SW 1271 (cell line): ENCODE measurements at places on chromosomes 3 and 15.

DNA sequence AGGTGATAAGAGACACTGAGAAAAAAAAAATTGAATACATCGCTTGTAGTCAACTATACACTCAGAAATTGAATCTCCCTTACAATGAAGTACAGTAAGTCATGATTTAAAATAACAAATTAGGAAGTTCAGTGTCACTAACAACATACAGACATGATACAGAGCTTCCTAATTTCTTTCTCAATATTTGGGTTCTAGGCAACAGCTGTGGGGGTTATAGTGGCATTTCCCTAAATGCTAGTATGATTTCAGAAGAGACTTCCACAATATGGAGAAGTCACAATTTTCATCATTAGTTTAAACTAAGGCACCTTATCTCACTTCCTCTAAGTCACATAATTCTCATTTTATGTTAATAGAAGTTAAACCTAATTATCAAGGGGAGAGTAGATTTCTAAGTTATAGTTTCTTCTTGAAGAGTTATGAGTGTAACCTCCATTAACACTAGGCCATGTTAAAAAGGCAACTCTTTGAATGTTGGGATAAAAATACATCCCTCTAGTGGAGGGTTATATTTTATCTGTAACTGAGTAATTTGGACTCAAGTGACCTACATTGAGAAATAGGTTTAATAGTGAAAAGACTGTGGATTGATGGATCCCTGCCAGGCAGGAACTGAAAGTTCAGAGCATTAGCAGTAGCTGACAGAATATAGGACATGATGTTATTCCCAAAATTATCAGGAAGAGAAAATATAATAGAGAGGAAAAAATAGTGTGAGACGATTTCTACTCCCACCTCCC is 286.0 kb upstream of the SUCLG2 start:
- no peak for DNase-seq

DNA sequence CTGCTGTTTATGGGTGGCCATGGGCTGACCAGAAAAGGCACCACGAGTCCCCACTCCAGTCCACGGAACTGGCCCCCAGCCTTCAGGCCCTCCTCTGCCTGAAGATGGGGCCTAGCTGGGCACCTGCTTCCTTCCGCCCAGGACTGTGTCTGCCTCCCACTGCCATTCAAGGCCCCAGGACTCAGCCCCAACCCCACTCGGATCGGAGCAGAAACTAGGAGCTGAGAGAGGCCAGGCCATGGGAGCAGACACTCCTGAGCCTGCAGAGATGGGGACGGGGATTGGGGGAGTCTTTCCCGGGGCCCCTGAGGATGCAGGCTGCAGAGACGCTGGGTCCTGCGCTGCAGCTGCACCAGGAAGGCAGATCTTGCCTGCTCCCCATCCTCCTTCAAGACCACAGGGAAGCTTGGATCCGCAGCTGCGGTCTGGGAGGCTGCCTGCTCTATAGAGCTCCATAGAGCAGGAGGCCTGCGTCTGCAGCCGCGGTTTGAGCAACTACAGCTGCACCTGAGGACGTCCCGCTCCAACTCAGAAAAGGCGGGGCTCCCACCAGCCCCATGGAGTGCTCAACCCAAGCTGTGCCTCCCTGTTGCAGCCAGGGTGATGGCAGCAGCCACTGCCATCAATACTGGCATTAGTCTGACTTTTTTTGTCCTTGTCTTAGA is 383.9 kb upstream of the TMCO5A start:
- no peak for DNase-seq

DNA sequence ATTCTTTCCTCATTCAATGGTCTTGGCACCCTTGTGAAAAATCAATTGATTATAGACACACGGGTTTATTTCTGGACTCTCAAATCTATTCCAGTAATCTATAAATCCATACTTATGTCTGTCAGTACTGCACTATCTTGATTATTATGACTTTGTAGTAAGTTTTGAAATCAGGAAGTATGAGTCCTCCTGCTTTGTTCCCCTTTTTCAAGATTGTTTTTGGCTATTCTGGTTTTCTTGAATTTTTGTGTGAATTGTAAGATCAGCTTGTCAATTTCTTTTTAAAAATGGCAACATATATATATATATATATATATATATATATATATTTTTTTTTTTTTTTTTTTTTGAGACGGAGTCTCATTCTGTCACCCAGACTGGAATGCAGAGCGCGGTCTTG is 32.3 kb upstream of the CFAP20DC start:
- no peak for DNase-seq

DNA sequence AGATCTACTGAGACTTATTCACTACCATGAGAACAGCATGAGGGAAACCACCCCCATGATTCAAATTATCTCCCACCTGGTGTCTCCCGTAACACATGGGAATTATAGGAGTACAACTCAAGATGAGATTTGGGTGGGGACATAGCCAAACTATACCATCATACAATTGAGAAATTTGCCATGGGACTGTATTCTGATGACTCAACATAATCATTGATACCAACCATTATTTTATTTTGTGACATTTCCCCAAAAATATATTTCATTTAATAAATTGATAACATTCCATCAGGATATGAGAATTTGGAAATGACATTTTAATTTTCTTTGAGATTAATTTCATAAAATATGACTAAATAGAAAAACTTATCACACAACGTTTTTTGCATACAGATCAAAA is 96.6 kb upstream of the MDFIC2 start:
- DNase-seq, result no peak

DNA sequence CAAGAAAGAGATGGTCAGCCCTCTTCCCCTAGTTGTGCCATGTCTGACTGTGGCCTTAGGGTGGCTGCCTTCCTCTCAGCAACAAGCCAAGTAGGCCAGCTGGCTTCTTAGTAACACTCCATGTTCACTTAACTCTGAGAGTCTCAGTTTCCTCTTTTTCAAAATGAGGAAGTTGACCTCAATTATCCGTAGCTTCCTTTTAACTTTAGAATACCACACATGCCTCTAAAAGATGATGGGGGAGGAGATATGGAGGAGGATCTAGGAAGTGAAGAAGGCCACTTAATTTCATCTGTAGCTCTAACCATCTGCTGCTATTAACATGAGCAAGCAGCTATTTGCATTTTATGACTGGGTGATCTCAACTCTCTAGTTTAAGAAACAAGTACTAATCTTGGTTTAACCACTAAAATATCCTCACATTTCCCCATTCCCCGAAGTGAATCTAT is 32.9 kb downstream of the CD200R1L start:
- no peak for DNase-seq

DNA sequence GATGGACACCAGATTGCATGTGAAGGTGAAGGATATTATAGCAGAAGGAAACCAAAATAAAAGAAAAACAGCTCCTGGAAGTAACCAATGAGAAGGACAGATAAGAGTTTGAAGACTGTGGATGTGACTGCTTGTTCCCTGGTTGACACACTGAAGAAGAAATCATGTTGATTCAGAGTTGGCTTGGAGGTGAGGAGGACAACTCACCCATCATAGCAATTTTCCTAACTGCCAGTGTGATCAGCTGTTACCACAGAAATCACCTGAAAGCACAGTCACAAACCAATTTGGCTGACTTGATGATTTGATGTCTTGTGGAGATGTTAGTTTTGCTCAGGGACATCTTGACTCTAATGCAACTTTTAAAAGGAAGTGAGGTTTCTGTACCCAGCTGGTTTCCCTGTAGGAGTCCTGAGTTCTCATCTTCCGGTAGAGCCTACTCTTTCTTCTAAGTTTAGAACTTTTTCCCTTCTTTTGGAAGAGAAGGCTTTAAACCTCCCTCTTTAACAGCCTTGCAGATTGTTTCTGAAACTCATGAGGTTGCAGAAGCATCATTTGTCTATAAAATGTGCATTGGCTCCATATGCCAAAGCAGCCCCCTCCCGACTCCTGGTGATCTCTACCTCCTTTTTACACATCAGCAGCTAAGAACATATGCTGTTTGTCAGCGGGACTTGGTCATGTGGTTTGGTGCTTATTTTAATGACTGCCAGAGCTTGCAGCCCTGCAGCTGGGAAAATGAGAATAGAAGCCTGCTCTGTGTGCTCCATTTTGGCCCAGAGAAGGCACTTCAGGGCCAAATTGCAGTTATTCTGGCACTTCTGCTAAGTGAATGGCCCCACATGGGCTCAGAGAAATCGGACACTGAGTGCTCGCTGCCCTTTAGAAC is 10.3 kb downstream of the ATG7 start:
- DNase-seq, result no peak

GRCh38 chr15:43998607-43999006 is 171.8 kb downstream of the WDR76 start:
- DNase-seq, result no peak

- DNase-seq, result no peak
Observed at GRCh38 chr3:195001261-195001660, 269.7 kb downstream of the XXYLT1 start.

DNA sequence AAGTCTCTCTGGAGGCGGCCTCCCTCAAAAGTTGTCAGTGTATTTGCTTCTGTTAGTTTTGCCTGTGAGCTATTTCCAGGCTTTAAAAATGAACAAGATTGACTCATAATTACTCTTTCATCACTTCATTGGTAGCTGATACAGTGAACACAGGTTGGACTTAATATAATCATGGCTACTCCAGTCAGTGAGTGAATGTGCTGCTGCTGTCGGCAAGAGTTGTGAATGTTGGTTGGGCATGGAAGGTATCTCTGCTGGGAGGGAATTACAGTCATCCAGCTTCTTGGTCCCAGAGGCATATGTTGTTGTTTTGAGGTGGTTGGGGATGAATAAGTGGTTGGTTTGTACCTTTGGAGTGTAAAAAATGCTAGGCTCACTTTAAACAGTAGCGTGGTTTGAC is 11.5 kb downstream of the TCF12 start:
- DNase-seq, result no peak

GRCh38 chr15:33934921-33935320 is 33.4 kb upstream of the CHRM5 start:
- no peak for DNase-seq

DNA sequence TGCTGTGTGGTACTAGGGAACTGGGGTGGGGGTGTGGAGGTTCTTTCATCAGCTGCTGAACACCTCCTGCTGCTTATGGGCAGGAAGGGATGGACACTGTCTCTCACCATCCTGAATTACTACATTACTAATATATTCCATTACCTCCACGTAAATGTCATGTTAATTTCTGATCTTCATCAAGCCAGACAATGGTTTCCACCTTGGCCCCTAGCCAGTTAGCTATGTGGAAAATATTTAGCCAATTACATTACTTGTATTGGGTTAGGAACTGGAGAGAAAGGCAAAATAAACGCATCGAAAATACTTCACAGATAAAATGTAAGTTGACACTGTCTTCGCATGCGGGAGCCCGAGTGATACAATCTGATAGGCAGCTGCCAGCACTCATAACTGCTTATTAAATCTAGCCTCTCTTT is 95.1 kb downstream of the FOXP1 start:
- no peak for DNase-seq

GRCh38 chr3:109356442-109357155 is 19.3 kb upstream of the DPPA4 start:
- no peak for DNase-seq

GRCh38 chr15:101501703-101502373 is 12.3 kb upstream of the PCSK6 start:
- DNase-seq, result no peak

DNA sequence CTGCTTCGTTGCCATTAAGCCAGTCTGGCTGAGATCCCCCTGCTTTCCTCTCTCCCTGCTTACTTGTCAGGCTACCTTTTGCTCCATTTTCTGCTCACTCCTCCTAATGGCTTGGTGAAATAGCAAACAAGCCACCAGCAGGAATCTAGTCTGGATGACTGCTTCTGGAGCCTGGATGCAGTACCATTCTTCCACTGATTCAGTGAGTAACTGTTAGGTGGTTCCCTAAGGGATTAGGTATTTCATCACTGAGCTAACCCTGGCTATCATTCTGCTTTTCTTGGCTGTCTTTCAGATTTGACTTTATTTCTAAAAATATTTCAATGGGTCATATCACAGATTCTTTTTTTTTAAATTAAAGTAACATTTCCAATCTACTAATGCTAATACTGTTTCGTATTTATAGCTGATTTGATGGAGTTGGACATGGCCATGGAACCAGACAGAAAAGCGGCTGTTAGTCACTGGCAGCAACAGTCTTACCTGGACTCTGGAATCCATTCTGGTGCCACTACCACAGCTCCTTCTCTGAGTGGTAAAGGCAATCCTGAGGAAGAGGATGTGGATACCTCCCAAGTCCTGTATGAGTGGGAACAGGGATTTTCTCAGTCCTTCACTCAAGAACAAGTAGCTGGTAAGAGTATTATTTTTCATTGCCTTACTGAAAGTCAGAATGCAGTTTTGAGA is 25.0 kb downstream of the CTNNB1 start:
- no peak for DNase-seq

DNA sequence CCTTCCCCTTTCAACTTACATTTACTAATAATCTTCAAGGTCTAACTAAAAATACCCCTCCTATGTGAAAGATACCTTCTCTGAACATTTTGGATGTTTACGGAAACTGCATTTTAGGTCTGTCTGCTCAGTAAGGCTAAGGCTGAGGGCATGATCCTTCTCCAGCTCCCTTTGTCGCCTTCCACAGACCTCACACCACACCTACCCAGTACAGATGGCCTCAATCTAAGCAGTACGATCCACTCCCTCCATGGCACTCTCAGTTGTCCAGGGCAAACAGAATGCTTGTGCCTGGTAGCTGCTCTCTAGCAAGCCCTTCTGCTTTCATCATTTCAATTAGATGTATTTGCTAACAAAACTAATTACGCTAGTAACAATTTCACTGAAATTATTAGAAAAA is 178.3 kb downstream of the CNTN3 start:
- no peak for DNase-seq

GRCh38 chr3:128289534-128289933 is 136.3 kb downstream of the EEFSEC start:
- no peak for DNase-seq

DNA sequence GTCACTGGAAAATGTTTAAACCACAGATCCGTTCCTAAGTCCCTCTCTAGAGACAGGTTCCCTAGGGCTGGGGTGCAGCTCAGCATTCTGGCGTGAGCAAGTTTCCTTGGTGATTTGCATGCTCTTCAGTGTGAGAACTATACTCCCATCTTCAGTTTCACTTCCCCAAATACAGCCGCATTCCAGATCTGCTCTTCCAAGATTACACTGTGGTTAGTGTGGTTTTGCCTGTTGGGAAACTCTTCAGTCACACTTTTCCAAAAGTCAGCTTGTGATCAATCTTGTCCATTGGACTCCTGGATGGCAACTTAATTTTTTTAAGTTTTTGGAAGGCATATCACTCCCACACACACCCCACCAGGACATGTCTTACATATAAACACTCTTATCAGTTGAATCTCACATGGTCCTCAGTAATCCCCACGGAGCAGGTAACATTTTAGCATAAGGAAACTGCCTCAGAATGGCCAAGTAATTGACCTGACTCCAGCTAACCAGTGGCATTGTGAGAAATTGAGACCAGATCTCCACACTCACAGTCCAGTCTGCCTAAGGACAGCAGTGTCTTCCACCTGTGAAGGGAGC is 33.5 kb upstream of the PTPN23 start:
- no peak for DNase-seq
